ENCODE measurements at places on chromosomes 6 and 20.

DNA sequence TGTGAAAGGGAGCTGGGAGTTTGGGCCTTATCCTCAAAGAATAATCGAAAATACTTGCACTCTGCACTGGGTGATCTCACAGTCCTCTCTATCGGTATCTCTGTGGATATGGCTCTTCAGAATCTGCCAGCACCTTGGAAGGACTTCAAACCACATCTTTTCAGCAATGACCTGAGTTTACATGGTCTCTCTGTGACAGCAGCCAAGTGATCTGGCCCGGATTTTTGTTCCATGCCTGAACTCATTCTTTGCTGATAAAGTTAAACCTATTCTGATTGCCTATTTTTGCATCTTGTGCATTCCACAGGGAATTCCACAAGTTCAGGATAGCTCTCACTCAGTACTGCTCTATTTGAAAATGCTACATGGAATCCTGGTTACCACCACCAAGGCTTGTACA is 98.9 kb downstream of the HDGFL1 start:
- DNase-seq = no peak

- DNase-seq = no peak
These were observed 46.7 kb downstream of the CEBPB start for GRCh38 chr20:50237349-50237748.

GRCh38 chr20:53212018-53212417 is 239.9 kb downstream of the TSHZ2 start:
- no peak for DNase-seq

DNA sequence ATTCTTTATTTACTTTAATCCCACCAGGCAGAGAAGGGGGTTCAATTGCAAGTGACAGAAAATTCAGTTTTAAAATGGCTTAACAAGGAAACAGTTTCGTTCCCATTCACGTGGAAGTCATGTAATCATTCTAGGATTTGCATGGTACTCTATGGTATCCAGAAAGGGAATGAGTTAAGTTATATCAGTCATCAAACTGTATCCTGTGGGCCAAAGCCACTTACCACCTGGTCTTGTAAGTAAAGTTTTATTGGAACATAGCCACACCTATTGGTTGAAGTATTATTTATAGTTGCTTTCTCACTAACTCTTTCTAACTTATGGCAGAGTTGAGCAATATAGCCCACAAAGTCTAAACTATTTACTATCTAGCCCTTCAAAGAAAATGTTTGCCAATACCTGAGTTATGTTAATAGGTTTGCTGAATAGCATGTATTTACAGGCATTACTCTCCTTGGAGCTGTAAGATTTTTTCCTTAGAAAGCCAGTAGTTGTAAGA is 10.2 kb upstream of the MMS22L start:
- no peak for DNase-seq

DNA sequence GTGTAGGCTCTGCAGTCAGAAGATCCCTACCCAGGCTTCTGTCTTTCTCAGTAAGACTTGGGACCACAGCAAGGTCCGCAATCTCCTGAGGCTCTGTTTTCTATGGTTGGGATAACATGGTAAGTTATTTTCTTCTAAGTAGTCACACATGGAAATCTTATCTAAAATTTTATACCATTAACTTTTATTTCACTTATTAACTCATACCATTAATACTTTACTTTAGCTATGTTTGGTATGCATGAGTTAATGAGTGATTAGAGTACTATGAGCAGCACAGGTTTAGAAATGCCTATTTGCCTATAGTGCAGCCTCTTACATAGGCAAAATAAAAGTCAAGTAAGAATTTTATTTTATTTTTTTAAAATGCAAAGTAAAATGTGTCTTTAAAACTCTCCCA is 27.2 kb downstream of the GINM1 start:
- no peak for DNase-seq
